Hematopoietic multipotent progenitor cell treated with erythropoietin and hydrocortisone succinate and interleukin-3 and kit ligand, for 6 days (in vitro differentiated cells): ENCODE measurements at places on chromosomes 12 and 14.
A peak's percentile ranks its signal among the peaks of the same experiment; 100 is the strongest.

- no peak for DNase-seq
These were observed 33.7 kb downstream of the ERH start for GRCh38 chr14:69364378-69364777.

DNA sequence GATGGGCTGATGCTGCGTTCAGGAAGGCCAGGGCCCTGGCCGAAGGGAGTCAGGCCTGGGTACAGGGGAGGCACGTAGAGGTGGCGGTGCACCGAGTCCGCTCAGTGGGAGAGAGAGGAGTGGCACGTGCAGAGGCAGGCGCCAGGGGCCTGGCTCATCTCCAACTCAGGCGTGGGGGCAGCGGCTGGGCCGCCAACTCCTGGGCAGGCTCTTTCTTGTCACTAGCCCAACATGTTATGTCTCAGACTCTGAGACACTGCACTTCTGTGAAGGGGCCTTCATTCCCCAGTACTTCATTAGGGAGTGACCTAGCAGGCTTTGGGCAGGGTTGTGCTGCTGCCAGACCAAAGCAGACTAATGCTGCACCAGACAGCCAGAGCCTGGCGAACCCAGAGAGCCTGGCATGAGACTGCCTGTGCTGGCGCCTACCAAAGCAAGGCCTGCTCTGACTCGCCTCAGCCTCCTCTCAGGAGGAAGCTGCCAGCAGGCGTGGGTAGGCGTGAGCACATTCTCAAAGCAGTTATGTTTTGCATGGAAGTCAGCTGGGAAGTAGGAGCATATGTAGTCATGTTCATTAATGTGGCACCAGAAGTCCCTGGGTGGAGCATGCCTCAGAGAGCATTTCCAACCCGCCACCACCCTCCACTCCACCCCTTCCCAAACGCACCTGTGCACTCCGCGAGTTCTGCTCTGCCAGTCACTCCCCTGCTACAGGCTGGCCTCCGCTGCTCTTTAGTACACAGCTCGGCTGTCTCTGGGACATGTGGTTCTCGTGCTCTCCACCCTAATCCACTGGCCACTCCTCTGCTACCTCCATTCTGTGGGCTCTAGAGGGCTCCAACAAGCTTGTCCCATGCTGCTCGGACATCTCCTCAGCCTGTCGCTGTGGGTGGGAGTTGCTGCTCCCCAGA, 9.7 kb downstream of the CKB start:
- peak; percentile 82 for DNase-seq

- DNase-seq: no peak
These were observed 125.4 kb downstream of the CAND1 start for GRCh38 chr12:67394550-67394949.

GRCh38 chr14:61953602-61954001, 191.4 kb downstream of the SNAPC1 start:
- no peak for DNase-seq

DNA sequence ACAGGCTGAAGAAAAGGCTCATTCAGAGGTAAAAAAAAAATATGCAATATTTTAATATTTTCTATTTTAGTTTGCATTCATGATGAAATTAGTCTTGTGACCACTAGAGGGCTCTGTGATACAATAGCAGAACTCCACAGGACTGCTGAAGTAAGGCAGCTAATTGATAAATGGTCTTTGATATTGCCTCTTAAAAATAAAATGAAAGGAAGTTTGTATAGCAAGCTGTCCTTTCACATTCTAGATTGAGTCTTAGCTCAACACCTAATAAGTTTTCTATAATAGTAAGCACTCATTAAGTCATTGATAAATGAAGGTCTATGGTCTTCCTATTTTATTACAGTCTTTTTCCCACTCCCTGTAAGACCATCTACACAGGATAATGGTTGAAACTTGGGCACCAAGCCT, 315.7 kb downstream of the NAV3 start:
- peak; percentile 75 for DNase-seq

GRCh38 chr14:54038724-54039123, 82.1 kb upstream of the BMP4 start:
- no peak for DNase-seq

DNA sequence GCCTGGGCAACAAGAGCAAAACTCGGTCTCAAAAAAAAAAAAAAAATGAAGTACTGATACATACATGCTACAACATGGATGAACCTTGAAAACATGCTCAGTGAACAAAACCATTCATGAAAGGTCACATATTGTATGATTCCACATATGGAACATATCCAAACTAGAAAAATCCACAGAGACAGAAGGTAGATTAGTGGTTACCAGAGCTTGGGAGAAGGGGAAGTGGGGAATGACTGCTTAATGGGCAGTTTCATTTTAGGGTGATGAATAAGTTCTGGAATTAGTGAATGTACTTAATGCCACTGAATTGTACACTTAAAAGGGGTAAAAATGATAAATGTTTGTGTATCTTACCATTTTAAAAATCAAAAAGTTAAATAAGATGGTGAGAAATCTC, 2.7 kb downstream of the ITGB7 start:
- DNase-seq: no peak

DNA sequence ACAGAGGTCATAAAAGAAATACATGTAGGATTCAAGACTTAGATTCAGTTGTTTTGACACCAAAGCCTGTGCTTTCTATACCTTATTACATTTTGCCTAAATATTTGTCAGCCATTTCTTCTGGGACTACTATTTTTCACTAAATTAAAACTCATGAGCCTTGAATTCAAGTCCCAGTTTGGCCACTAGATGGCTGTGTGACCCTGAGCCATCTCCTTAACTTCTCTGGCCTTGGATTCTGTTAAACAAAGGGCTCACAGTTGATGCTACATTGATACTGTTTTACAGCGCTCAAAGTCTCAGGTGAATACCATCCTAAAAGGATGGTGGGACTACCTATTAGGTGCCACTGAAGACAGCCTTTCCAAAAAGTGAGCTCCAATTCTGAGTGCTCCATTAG, 39.6 kb upstream of the CCDC198 start:
- DNase-seq: peak; percentile 50

GRCh38 chr14:64838656-64839055, 41.1 kb downstream of the SPTB start:
- no peak for DNase-seq

DNA sequence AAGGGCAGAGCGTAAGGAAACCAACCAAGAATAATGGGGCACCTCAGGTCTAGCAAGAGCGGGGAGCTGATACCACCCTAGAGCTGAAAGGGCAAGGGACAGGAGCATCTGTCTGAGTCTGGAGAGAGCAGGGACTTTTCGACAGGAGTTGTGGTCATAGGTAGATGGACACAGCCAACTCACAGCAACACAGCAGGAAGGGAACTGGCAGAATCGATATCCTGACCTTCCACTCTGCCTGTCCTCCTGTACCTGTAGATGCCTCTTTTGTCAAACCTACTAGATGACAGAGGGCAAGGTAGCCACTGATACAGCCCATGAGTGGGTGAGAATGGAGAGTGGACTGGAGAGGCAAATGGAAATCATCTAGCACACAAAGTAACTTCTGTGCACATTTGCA, 247.2 kb upstream of the EGLN3 start:
- DNase-seq: no peak

DNA sequence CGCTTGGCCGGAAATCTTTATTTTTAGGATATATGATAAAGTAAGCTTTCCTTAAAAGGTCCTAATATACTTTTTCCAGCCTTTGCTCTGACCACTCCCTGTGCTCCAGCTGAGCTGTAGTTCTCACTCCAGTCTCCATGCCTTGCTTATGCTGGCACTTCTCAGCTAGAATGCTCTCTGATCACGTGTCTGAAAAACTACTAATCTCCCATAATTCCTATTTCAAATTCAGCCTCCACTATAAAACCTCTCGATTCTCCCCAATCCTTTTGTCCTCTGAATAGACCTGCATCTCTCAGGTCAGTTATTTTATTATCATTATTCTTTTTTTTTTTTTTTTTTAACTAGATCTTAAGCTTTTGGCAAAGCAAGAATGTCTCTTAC, 3.7 kb downstream of the BIN2 start:
- DNase-seq: no peak

DNA sequence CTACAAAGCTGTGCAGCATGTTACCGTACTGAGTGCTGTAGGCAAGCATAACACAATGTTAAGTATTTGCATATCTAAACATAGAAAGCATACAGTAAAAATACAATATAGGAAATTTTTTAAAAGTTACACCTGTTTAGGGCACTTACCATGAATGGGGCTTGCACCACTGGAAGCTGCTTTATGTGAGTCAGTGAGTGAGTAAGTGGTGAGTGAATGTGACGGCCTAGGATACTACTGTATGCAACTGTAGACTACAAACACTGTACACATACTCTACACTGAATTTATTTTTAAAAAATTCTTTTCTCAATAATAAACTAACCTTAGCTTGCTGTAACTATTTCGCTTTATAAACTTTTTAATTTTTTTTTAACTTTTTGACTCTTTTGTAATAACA, 82.1 kb upstream of the FSCB start:
- no peak for DNase-seq

DNA sequence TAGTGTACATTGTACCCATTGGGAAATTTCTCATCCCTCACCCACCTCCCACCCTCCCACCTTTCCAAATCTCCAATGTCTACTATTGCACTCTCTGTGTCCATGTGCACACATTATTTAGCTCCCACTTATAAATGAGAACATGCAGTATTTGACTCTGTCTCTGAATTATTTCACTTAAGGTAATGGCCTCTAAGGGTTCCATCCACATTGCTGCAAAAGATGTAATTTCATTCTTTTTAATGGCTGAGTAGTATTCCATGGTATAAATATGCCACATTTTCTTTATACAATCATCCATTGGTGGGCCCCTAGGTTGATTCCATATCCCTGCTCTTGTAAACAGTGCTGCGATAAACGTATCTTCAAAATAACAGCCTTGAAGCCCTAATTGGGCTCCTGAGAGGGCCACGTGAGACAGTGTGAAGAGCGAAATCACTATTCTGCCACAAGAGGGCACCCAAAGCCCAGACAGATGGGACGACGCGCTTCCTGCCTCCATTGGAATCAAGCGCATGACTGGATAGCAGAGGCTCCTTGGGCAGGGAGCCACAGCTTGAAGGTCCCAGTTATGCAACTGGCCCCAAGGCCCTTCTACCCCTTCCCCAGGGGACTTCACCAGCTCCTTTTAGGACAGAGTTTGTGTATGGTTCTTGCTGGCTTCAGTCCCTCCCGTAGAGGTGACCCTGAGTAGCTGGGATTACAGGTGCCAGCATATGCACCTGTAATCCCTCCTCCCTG, 21.3 kb upstream of the CD27 start:
- peak; percentile 98 for DNase-seq

DNA sequence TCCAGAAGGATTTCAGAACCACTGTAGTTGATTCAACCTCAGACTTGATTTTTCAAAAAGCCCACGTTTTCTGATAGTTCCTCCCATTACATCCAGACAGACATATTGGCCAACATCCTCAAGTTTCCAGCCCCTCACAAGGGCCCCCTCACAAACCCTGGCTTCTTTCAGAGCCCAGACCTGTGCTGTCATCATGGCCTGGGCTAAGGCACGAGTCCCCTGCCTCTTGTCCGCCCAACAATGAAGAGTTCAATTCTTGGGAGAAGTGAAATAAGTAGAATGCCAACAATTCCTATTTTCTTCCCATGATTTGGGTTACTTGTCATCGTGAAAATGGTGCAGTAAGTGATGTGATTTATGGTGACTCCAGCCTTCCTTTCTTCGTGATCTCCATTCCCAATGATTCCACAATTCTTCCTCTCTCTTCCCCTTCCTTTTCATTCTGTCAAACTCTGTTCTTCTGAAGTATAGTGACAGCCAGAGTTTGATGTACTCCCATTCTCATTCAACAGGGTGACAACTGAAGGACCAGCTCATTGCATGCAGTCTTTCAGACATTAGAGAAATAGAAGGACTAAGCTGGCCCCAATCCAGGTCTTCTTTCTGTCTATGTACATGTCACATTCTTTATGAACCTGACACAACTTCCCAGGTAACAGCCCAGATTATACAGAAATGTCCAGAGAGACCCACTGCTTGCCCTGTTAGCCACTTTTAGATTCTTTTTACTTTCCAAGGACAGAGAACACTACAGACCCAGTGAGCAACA, 29.2 kb downstream of the SPTB start:
- DNase-seq: no peak

GRCh38 chr14:101347893-101348777, 213.2 kb upstream of the DIO3 start:
- no peak for DNase-seq

DNA sequence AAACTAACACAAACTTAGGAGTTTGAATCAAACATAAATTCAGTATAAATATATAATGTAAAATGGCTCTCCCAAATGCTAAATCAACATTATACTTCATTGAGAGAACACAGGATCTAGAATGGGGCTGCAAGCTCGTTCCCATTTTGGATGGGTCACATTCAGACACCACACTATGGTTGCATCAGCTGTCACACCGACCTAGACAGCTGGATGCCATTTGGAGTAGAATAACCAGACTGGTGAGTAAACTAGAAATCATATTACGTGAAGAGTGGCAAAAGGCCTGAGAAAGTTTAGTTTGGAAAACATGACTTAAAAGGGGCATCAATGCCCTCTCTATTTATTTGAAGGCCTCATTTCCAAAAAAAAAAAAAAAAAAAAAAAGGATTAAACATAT, 430.4 kb downstream of the NPAS3 start:
- DNase-seq: no peak
